ENCODE measurements at places on chromosomes 2 and 18.
A peak's percentile ranks its signal among the peaks of the same experiment; 100 is the strongest.

GRCh38 chr2:45024600-45025291 lies 15.5 kb upstream of the SIX2 start:
- no peak for DNase-seq

GRCh38 chr2:55452879-55453278 lies 33.2 kb upstream of the CCDC88A start:
- no peak for DNase-seq

- DNase-seq = no peak
These were observed 396.1 kb upstream of the RAB12 start for GRCh38 chr18:8212896-8213780.

GRCh38 chr2:169980001-169980400 lies 152.7 kb downstream of the UBR3 start:
- DNase-seq = no peak

DNA sequence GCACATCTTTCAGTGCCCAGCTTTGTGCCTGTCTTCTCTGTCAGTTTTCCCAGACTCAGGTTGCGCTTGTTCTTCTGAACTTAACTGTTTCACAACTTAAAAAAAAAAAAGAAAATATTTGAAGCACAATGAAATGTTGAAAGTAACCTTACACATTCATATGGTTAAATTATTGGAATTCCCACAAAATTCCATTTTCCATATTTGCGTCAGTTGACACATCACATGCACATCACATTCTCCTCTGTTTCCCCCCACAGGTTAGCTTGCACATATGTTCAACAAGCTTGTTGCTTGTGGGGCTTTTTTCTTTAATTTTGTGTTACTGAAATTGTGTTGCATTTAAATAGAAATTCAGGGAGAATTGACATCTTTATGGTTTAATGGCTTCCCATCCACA lies 8.3 kb downstream of the MYO1B start:
- DNase-seq = no peak

GRCh38 chr2:2836343-2837070 lies 505.4 kb upstream of the MYT1L start:
- DNase-seq = no peak

- DNase-seq = no peak
These were observed 6.7 kb downstream of the LAPTM4A start for GRCh38 chr2:20044778-20045177.

DNA sequence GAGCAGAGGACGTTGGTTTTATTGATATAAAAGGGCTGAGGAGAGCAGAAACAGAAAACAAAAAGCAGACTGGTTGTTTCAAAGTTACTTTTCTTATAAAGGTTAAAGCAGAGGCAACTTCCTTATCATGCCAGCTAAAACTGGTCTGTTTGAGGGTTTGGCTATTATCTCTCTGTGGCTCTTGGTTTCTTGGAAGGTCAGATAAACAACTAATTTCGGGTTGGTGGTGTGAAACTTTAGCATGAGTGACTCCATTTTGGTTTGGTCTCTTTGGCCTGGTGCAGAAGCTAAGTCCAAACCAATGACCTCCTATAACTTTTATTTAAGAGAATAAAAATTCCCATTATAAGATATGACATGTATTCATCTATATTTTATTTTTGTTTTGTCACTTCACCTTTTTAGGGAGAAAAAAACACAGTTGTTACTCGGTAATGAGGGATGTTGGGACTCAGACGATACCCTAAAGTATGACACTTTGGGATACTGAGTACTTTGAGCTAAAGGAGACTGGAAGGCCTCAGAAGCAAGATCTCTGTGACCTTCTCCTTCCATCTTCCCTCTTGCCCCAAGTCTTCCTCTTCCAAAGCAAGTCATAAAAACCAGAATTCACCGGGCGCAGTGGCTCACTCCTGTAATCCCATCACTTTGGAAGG lies 23.3 kb downstream of the TNFAIP6 start:
- no peak for DNase-seq

- peak; percentile 10 for DNase-seq
These were observed 53.8 kb upstream of the TMEM87B start for GRCh38 chr2:112001136-112001715.

- DNase-seq = no peak
These were observed 20.1 kb downstream of the CAPN13 start for GRCh38 chr2:30786923-30787685.

- peak; percentile 31 for DNase-seq
These were observed at the start of gene MOCOS for GRCh38 chr18:36187193-36187825. MOCOS (plus strand) TSS chr18:36187497; CDS start chr18:36187540, 43 bp downstream.

GRCh38 chr2:74815941-74816340 lies 18.0 kb upstream of the HK2 start:
- no peak for DNase-seq

- no peak for DNase-seq
These were observed 15.8 kb downstream of the ZNF236 start for GRCh38 chr18:76838182-76838581.

DNA sequence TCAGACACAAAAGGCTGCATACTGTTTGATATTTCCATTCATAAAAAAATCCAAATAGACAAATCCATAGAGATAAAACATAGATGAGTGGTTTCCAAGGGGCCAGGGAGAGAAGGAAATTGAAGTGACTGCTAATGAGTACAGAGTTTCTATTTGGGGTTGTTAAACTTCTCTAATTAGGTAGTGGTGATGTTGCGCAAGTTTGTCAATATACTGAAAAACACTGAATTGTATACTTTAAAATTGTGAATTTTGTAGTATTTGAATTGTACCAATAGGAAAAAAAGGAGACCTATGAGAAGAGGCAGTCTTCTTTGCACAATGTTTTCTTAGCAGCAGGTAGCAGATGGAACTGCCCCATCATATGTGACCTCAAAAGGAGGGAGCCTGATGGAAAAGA lies 71.1 kb downstream of the SCN9A start:
- no peak for DNase-seq

- DNase-seq = no peak
These were observed 498.5 kb upstream of the HS6ST1 start for GRCh38 chr2:128817171-128817570.

DNA sequence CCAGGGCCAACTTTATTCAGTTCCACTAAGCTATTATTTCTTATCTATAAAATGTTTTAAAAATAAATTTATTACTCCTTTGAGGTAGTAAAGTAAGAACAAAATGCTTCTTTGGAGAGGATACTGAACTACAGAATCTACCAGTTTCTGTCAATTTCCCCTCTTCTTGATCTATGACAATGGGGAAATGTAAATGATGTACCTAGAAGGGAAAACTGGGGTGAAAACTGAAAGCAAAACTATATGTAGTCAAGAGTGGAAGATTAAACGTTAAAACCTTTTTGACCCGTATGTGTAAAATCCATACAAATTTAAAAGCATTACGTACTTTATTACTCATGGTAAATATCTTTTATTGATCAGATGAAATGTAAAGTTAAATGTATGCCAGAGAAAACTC lies 1287.8 kb upstream of the TMEFF2 start:
- no peak for DNase-seq
